ENCODE measurements at places on chromosomes 11 and 22.

DNA sequence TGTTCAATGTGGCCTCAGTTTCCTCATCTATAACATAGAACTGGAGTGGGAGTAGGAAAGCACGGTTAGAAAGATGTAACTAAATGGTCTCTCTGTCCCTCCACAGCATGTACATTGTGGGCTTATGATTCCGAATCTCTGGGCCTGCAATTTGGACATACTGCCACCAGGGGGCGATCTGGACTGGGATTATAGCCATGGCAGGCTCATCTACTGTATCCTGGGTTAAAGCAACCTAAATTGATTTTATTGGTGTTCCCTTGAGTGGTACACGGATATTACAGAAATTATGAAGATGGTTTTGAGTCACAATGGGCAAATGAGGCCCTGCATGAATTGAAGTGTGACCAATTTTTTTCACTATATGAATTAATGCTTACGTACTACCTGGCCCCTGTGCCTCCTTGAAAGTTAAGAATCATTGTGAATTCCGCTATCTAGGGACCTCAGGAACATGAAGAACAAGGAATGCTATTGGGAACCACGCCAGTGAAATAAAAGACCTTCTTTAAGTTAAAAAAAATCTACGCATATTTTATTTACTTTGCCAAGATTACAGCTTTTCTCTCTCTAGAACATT, 32.9 kb downstream of the TST start:
- DNase-seq, result no peak

DNA sequence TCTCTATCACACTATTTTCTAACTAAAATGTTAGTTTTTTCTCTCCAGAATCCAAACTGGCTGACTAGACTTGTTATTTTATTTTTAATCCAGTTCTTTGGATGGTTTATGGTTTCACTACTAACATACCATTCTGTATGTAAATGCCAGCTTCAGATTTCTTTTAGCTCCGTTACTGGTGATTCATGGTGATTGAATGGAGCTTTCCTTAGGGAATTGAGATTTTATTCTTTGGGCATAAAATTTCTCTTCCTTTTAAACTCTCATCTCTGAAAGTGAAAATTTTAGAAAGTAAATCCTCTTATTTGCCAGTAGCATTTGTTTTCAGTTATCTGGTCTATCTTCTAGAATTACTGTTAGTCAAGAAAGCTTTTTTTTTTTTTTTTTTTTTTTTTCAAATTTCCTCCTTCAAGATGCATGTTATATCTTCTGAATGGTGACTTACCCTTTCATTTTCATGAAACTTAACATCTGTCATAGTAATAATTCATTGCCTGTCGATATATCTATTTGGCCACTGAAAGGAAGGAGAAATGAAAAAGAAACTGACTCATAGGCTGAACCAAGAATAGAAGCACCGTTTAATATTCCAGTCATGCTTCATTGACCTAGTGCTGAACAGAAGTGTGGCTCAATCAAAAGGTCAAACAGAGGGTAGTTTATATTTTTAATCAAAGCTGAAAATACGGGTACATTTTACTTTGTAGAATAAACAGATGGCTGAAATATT, 6.4 kb downstream of the ENDOD1 start:
- peak; percentile 41 for DNase-seq

DNA sequence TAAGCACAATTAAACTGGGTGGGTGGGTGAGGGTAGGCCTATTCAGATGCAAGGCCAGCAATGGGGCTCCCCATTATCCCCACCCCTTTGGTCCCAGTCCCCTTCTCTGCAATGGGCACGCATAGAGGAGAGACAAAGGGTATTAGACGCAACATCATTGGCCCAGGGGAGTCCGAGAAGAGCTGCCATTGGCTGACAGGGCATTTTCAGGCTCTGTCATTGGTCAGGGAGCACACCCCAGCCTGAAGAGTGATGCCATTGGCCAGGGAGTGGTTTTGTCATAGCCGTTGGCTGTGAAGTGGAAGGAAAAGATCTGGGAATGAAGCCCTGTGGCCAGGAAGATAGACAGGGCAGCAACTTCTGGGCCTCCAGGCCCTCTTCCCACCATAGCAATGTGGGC, 2.8 kb upstream of the TRIM3 start:
- no peak for DNase-seq

DNA sequence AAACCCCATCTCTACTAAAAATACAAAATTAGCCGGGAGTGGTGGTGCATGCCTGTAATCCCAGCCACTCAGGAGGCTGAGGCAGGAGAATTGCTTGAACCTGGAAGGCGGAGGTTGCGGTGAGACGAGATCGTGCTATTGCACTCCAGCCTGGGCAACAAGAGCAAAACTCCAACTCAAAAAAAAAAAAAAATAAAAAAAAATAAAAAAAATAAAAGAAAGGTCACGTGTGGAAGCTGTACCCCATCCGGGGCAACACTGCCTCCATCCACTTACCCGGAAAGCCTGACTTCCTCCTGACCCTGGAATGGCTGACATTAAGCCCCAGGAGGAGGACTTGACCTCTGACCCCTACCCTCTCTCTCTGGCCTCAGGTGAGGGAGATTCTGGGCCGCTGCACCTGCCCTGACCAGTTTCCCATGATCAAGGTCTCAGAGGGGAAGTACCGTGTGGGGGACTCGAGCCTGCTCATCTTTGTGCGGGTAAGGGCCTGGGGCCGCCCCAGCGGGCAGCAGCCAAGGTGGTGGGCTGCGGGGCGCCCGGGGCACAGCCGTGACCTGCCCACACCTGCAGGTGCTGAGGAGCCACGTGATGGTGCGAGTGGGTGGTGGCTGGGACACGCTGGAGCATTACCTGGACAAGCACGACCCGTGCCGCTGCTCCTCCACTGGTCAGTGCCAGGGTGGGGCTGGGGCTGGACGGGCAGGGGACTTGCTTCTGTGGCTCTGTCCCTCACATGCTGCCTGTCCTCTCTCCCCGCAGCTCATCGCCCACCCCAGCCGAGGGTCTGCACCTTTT, 3.8 kb downstream of the GAS2L1 start:
- peak; percentile 26 for DNase-seq

DNA sequence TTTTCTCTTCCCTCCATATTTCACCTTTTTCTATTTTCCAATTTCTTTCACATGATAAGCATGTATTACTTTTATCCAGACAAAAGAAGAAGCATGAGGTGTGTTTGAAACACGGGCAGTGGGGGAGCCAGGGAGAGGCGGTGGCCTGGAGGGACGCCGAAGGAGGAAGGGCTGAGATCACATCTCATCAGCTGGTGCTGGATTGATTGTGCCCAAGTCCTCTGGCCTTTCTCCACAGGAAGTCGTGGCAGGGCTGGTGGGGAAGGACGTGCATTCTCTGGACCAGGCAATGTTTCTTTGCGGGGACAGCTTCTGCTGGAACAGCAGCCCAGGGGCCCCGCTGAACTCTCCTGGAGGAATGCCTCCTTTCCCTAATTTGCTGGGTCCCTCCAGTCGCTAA, 82.9 kb downstream of the MIAT start:
- DNase-seq, result no peak

All from mammary epithelial cell (primary cell).